ENCODE measurements at places on chromosomes 2 and 18. TPM values are rescaled to one million over a fixed set of nuclear protein-coding genes. Genes with fewer than 3 reads are reported as not detected.

PROM2 gene
- total RNA-seq = not detected

- H3K4me1 ChIP-seq = peaks cover 80% of the 10 kb centered on the region
- peaks cover 33% of the 10 kb centered on the region for H3K36me3 ChIP-seq
- DNase-seq = no peak
- no peaks in the 10 kb centered on the region for H3K27me3 ChIP-seq
- no peak overlapping the region for H3K4me3 ChIP-seq
- peak overlapping the region; percentile 93 for H3K27ac ChIP-seq
Measured at GRCh38 chr2:126664639-126665038, 8.7 kb downstream of the GYPC start.

CHRND gene
- not detected for total RNA-seq

CEP68 gene
- total RNA-seq = 8.0 TPM

DNA sequence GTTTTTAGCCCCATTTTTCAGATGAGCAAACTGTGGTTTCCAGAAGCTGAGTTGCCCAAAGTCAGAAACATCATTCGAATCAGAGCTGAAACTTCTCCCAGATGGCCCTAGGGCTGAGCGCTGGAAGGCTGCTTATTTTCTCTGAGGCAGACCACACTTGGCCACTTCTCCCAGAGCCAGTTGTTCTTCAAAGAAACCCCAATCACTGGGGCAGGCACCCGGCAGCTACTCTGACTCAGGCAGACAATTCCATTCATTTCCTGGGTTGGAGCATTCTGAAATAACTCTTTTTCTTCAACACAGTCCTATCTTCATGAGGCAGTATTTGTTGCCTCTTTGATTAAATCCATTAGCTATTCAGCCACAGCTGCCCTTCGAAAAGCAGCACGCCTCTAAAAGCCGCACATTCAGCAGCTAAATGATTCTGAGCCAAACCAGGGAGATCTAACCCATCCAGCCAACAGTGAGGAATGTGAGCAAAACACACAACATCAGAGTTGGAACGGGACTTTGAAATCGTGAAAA is 40.9 kb downstream of the LRATD1 start:
- no peak overlapping the region for H3K27ac ChIP-seq
- no peaks in the 10 kb centered on the region for H3K4me1 ChIP-seq
- H3K4me3 ChIP-seq = no peak overlapping the region
- no peak for DNase-seq
- H3K36me3 ChIP-seq = no peaks in the 10 kb centered on the region

DNA sequence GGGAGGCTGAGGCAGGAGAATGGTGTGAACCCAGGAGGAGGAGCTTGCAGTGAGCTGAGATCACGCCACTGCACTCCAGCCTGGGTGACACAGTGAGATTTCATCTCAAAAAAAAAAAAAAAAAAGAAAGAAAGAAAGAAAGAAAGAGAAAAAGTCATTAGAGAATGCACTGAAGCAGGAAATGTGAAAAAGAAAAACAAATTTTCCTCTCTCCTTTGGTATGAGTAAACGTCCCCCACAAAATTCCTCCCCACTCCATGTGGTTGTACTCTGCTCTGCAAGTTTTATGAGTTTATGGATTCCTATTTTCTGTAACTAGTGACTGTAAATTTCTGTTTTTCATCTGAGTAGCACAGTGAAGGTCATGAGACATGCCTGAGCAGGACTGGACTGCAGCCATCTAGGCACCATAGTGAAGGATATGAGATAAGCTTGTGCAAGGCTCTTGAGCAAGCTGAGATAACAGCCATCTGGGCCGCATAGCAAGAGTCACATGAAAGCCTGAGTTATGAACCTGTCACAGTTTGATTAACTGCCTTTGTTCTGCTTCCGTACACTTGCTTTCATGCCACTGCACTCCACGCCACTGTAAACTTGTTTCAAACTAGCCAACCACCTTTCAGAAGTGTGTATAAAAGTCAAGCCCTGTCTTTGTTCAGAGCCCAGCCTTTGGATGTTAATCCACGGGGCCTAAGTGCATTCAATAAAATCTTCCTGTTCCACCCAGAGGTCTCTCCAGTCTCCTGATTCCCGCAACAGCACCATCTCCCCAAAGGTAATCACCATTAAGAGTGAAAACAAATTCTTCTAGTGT is 50.2 kb downstream of the SKA1 start:
- H3K4me1 ChIP-seq = no peaks in the 10 kb centered on the region
- DNase-seq = no peak
- H3K36me3 ChIP-seq = no peaks in the 10 kb centered on the region
- H3K27ac ChIP-seq = no peak overlapping the region

DNA sequence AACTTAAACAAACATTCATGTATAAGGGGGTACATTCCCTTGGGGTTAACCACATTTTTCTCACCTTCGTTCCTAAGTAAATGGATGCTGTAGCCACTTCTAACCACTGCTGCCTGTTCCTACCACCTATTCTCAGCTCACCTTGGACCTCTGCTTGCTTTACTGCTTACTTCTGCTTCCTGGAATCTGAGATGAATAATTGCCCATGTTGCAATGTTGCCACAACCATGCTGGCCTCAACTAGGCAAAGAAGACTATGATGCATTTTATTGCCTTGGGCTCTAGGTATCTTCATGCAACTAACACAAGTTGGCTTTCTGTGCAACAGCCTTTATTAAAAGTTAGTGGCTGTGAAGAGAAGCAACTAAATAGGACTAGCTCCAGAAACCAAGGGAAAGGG is 106.3 kb upstream of the TCF4 start:
- no peak overlapping the region for H3K4me3 ChIP-seq
- H3K27me3 ChIP-seq = no peaks in the 10 kb centered on the region
- H3K36me3 ChIP-seq = no peaks in the 10 kb centered on the region
- no peak overlapping the region for H3K27ac ChIP-seq
- H3K4me1 ChIP-seq = no peaks in the 10 kb centered on the region

TNFRSF11A gene
- 6.1 TPM for total RNA-seq

GRCh38 chr18:49590608-49591007 is 28.8 kb downstream of the LIPG start:
- DNase-seq = no peak
- H3K27ac ChIP-seq = no peak overlapping the region
- no peaks in the 10 kb centered on the region for H3K36me3 ChIP-seq

DNA sequence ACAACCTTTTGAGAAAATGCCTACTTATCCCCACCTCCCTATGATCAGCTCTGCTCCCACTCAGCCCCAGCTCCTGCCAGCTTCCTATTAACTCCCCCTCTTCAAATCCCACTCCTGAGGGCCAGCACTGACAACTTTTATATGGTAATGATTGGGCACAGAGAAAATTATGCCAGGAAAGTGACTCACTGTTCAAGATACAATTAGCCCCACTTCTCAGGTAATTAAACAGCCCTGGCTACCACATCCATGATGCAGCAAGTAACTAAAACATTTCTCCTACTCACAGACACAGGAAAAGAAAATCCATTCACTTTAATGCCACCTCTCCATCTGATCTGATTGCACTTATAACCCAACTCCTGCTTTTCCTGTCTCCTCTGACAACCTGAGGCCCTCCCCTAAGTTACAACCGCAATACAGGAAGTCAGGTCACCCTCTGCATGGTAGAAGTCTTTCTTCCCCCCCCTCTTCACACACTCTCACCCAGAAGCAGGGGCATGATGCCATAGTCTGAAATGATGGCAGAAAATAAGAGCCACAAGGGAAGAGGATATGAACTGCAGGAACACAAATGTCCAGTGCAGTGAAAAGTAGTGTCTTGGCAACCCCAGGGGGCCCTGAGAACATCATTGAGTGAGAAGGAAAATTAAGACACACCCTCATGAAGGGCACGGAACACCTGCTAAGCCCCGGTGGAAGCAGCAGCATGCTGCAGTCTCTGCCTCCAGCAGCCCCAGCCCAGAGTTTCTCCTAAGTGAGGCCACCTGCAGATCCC is 54.4 kb downstream of the STK39 start:
- peaks cover 72% of the 10 kb centered on the region for H3K4me1 ChIP-seq
- H3K27ac ChIP-seq = peak overlapping the region; percentile 67
- peak overlapping the region; percentile 27 for H3K4me3 ChIP-seq
- peaks cover 3% of the 10 kb centered on the region for H3K36me3 ChIP-seq
- no peaks in the 10 kb centered on the region for H3K27me3 ChIP-seq
- DNase-seq = peak; percentile 61

DNA sequence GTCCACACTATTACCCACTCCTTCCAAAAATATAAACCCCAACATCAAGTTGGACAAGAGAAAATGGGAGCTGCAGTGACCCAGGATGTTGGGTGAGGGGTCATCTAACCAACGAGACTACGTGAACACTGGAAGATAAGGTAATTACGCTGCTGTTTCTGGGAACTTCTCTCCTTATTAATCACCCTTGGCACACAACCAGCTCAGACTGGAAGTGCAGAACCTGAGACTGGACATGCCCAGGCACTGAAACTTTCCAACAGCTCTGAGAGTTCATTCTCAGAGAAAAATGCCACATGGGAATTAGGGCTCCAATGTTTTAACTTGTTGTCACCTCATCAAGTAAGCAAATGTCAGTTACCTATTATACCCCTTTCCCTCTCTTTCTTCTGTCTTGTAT is 135.3 kb downstream of the CCDC148 start:
- H3K4me1 ChIP-seq = no peaks in the 10 kb centered on the region
- no peak overlapping the region for H3K4me3 ChIP-seq
- H3K36me3 ChIP-seq = no peaks in the 10 kb centered on the region
- H3K27ac ChIP-seq = no peak overlapping the region

- H3K4me3 ChIP-seq = no peak overlapping the region
- H3K27ac ChIP-seq = no peak overlapping the region
- H3K27me3 ChIP-seq = peaks cover 1% of the 10 kb centered on the region
- no peaks in the 10 kb centered on the region for H3K36me3 ChIP-seq
- no peak for DNase-seq
Measured at GRCh38 chr18:22728481-22729105, 204.5 kb upstream of the RBBP8 start.

DNA sequence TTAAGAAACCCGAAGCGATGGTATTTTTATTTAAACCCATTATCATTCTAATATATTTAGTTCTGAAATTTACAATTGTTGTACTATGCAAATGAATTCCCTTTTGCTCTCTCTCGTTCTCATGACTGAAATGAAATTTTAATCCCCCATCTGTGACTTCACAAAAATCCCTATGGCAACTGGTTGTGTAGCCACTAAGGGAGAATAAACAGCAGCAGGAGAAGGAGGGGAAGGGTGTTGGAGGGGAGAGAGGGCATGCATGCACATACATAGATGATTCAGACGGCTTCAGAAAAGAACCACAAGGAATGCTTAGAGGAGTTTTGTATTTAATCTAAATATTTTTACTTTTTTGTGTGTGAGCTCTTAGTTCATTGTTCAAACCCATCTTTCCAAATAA is 36.8 kb downstream of the CPS1 start:
- no peaks in the 10 kb centered on the region for H3K4me1 ChIP-seq
- H3K27me3 ChIP-seq = no peaks in the 10 kb centered on the region
- H3K27ac ChIP-seq = no peak overlapping the region
- H3K4me3 ChIP-seq = no peak overlapping the region
- no peak for DNase-seq

DNA sequence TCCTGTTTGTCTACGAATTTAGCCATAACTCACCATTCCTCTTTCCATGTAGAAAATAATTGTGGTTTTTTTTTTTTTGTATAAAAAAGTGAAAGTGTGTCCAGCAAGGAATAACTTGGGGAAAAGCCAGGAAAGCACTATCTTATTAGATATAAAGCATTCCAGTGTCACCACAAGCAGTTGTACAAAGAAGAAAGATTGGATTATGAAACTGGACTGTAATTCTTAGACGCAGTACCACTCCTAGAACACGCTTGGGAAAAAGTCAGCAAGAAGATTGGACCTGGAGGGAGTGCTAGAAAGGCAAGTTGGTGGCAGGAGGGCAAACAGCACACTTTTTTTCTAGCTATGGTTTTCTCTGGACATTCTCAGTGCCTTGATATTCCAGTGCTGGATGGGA is 186.7 kb downstream of the PARD3B start:
- no peak for DNase-seq
- no peak overlapping the region for H3K27ac ChIP-seq
- no peaks in the 10 kb centered on the region for H3K36me3 ChIP-seq
- no peaks in the 10 kb centered on the region for H3K4me1 ChIP-seq

DNA sequence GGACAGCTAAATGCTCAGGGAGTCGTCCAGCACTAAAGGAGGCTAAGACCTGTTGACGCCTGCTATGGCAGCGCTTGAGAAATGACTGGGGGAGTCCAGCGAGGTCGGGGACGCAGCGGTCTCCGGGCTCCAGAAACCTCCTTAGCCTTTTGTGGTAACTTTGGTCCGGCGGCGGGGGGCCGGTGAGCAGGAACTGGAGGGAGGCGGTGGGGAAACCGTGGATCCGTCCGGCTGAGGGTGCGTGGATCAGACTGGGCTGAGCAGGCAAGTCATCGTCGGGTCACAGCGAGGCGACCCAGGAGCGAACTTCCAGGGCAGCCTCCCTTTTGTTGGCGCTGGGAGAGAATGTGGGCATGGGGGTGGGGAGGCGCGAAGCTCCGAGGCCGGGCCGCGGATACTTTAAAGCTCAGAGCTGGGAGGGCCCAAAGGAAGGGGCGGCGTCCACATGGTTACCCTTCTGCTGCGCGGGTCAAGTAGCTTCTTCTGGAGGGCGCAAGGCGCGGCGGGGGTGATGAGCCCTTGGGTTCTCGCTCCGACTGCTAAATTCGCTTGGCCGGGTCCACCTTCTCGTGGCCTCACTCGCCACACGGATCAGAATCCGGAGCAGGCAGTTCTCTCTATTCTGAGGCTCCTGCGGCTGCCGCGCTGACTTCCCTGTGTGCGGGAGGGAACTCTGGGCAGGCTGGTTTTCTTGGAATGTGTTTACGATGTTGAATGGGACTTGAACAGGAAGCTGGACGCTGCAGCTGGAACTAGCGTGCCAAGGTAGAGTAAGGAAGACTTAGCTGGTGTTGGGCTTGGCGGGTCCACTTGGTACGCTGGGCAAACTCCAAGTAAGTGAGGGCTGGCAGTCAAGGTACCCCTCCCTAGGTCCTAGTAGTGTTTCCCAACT is 920 bp downstream of the GULP1 start:
- no peaks in the 10 kb centered on the region for H3K36me3 ChIP-seq
- H3K4me1 ChIP-seq = peaks cover 5% of the 10 kb centered on the region
- no peak overlapping the region for H3K27ac ChIP-seq
- H3K4me3 ChIP-seq = no peak overlapping the region

GRCh38 chr18:48896326-48896874 is 54.4 kb downstream of the SMAD7 start:
- H3K27ac ChIP-seq = no peak overlapping the region
- H3K4me1 ChIP-seq = peaks cover 11% of the 10 kb centered on the region
- H3K4me3 ChIP-seq = no peak overlapping the region
- DNase-seq = no peak

DNA sequence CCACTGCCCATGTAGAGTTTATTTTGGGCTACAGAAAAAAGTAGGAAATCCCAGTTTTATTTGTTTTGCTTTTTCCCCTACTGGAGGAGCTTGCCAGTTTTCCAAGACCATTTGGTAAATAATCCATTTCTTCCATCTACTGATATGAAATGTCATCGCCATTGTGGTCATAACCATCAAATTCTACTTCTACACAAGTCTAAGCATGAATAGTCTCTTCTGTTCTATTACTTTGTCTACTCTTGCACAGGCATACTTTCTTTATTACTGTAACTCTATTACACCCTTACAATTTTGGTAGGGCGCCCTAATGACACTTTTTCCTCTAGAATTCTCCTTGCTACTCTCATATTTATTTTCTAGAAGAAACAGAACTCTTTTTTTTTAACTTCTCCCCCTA is 120.7 kb downstream of the ATAD2B start:
- no peak overlapping the region for H3K4me3 ChIP-seq
- no peaks in the 10 kb centered on the region for H3K27me3 ChIP-seq
- no peak for DNase-seq
- peaks cover 7% of the 10 kb centered on the region for H3K4me1 ChIP-seq
- no peak overlapping the region for H3K27ac ChIP-seq
- peaks cover 9% of the 10 kb centered on the region for H3K36me3 ChIP-seq
